ENCODE measurements at places on chromosomes 3 and 15. TPM values are rescaled to one million over a fixed set of nuclear protein-coding genes. Genes with fewer than 3 reads are reported as not detected.

- no peak overlapping the region for H3K27ac ChIP-seq
- no peaks in the 10 kb centered on the region for H3K36me3 ChIP-seq
- no peaks in the 10 kb centered on the region for H3K27me3 ChIP-seq
Observed at GRCh38 chr3:130480736-130481135, 36.2 kb upstream of the COL6A6 start.

Gene FETUB
- 5.8 TPM for polyA plus RNA-seq

- no peaks in the 10 kb centered on the region for H3K4me1 ChIP-seq
- no peaks in the 10 kb centered on the region for H3K27me3 ChIP-seq
- H3K36me3 ChIP-seq: no peaks in the 10 kb centered on the region
- no peak overlapping the region for H3K27ac ChIP-seq
- no peak for DNase-seq
- H3K4me3 ChIP-seq: no peak overlapping the region
Observed at GRCh38 chr3:27573138-27573537, 89.0 kb upstream of the SLC4A7 start.

Gene PCOLCE2
- polyA plus RNA-seq: 5.5 TPM

GRCh38 chr3:196662033-196662432, 22.5 kb downstream of the NRROS start:
- H3K27me3 ChIP-seq: no peaks in the 10 kb centered on the region
- no peaks in the 10 kb centered on the region for H3K36me3 ChIP-seq
- DNase-seq: no peak
- H3K27ac ChIP-seq: no peak overlapping the region

GRCh38 chr15:65939901-65940617, 70.8 kb downstream of the RAB11A start:
- no peak for DNase-seq
- no peak overlapping the region for H3K27ac ChIP-seq
- H3K4me1 ChIP-seq: no peaks in the 10 kb centered on the region
- no peaks in the 10 kb centered on the region for H3K27me3 ChIP-seq
- no peak overlapping the region for H3K4me3 ChIP-seq
- H3K36me3 ChIP-seq: no peaks in the 10 kb centered on the region

GRCh38 chr3:10025205-10026083, 793 bp upstream of the FANCD2 start:
- DNase-seq: no peak
- H3K4me1 ChIP-seq: peaks cover 9% of the 10 kb centered on the region
- no peaks in the 10 kb centered on the region for H3K27me3 ChIP-seq
- H3K36me3 ChIP-seq: no peaks in the 10 kb centered on the region
- H3K4me3 ChIP-seq: peak overlapping the region; percentile 67

DNA sequence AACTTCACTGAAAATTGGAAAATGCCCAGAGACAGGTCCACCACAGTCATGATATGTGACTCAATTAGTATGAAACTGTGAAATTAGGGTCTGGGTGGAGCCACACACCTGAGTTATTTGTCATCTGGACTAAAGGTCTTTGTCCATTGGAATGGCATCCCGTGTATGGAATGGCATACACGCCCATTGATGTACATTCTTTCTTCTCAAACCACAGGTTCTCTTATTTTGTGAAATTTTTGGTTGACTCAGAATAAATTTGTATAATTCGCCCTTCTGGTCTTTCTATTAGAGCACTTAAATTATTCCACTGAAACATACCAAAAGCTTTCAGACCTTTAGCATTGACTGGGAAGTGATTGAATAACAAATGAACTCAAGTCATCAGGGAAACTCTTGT, 66.8 kb upstream of the UBE2E1 start:
- no peaks in the 10 kb centered on the region for H3K36me3 ChIP-seq
- no peak overlapping the region for H3K4me3 ChIP-seq
- DNase-seq: no peak
- peaks cover 21% of the 10 kb centered on the region for H3K4me1 ChIP-seq
- no peak overlapping the region for H3K27ac ChIP-seq

- H3K4me1 ChIP-seq: peaks cover 14% of the 10 kb centered on the region
- H3K27me3 ChIP-seq: no peaks in the 10 kb centered on the region
- no peak overlapping the region for H3K4me3 ChIP-seq
- peak; percentile 73 for DNase-seq
- H3K36me3 ChIP-seq: no peaks in the 10 kb centered on the region
Observed at GRCh38 chr15:64651601-64652191, 123.7 kb downstream of the RBPMS2 start.

DNA sequence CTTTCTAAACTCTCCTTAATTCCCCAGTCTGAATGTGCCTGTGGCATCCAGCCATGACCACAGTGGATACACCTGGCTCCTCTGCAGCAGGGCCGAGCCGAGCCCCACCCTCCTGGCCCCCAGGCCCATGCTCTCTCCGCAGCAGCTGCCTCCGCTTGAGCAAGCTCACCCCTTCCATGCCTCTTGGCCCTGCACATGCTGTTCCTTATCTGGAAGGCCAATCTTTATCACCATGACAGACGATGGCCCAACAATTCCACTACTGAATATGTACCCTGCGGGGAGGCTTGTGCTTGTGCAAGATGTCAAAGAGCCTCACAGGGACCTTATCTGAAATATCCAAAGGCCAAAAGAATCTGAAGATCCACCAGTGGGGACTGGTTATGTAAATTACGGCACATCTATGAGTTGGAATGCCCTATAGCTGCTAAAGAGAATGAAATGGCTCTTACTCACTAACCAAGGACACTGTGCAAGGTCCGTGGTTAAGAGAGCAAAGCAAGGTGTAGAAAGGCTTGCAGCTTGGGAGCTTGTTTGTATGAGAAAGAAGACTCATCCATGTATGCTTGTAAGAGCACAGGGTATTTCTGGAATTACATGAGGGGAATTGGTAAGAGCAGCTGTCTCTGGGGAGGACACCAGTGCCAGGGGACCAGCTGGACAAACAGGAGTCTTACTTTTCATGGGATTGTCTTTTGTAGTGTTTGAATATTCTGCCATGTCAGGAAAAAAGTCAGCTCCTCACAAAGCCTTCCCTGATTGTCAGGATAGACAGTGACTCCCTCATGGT, 55.2 kb downstream of the WNT7A start:
- H3K27ac ChIP-seq: no peak overlapping the region
- DNase-seq: no peak
- H3K27me3 ChIP-seq: no peaks in the 10 kb centered on the region
- no peaks in the 10 kb centered on the region for H3K36me3 ChIP-seq
- H3K4me3 ChIP-seq: no peak overlapping the region
- H3K4me1 ChIP-seq: no peaks in the 10 kb centered on the region

DNA sequence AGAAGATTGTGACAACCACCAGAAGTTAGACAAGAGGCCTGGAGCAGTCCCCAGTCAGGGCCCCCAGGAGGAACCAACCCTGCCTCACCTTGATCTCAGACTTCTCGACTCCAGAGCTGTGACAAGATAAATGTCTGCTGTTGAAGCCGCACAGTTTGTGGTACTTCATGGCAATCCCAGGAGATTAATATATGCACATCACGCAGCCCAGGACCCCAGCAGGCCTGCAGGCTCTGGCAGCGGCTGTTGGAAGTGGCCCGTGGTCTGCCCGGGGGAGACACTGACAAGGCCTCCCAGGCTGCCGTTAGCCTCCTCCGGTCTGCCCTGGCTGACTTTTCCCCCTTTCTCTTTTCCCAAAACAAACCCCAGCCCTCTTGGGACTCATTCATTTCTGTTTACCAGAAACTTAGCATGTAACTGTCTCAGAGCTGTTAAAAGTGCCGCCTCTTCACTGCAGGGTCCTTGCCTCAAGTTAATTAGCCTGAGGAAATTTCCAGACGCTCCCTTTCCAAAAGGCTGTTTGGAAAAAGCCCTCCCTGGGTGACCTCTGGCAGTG, 183.5 kb upstream of the LYSMD4 start:
- H3K27ac ChIP-seq: no peak overlapping the region
- DNase-seq: no peak
- H3K27me3 ChIP-seq: peaks cover 14% of the 10 kb centered on the region
- no peaks in the 10 kb centered on the region for H3K36me3 ChIP-seq
- H3K4me3 ChIP-seq: no peak overlapping the region
- no peaks in the 10 kb centered on the region for H3K4me1 ChIP-seq

GRCh38 chr3:113070072-113070640, 79.4 kb downstream of the GTPBP8 start:
- no peaks in the 10 kb centered on the region for H3K27me3 ChIP-seq
- H3K27ac ChIP-seq: peak overlapping the region; percentile 59

GRCh38 chr3:155560135-155560534, 184.7 kb downstream of the PLCH1 start:
- H3K27me3 ChIP-seq: no peaks in the 10 kb centered on the region
- H3K4me3 ChIP-seq: no peak overlapping the region
- no peak for DNase-seq
- peaks cover 8% of the 10 kb centered on the region for H3K4me1 ChIP-seq
- H3K36me3 ChIP-seq: no peaks in the 10 kb centered on the region
- no peak overlapping the region for H3K27ac ChIP-seq

DNA sequence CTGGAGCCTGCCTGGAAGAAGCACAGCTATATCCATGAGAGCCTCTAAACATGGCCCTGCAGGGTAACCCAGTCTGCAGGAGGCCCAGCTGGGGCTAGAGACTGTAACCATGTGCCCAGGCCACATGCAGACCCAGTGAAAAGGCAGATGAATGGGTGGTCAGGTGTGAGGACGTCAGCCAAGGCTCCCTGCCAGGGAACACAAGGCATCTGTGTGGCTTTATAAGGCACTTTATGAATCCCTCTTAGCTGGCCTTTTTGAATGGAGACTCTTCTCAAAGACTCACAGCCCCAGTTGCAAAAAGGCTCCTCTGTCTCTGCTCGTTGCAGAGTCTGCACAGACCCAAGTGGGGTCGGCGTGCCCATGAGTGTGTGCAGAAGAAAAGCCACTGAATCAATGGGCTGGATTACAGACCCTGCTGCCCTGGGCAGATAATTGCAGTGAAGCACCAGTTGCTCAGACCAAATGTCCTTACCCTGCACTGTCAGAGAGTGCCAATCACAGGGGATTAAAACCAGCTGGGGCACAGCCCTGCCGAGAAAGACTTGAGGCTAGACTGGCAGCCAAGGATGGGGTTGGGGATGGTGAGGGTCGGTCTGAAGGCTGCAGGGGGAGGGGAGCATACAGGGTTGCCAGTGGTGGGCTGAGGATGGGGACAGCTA, 154.2 kb downstream of the RAB11A start:
- H3K4me3 ChIP-seq: no peak overlapping the region
- no peaks in the 10 kb centered on the region for H3K36me3 ChIP-seq

DNA sequence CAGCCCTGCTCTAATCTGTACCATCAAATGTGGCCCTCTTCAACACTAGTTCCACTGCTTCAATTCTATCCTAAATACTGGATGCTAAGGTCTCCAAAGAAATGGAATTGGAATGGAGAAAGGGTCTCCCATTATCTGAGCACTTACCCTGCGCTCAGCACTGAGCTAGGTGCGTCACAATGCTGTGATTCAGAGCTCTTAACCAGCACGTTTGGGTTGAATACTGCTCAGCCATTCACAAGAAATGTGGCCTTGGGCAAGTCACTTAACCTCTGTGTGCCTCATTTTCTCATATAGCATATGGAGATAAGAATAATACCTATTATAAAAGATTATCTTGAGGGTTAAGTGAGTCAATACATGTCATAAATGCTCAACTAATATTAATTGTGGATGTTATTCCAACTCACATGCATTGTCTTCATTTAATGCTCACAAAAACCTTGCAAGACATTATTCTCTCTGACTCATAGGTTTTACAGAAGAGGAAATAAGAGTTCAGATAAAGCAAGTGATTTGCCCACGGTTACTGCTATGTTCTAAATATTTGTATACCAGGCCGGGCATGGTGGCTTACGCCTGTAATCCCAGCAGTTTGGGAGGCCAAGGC, 27.4 kb upstream of the SRGAP3 start:
- no peak for DNase-seq
- no peaks in the 10 kb centered on the region for H3K27me3 ChIP-seq
- no peaks in the 10 kb centered on the region for H3K4me1 ChIP-seq
- H3K36me3 ChIP-seq: no peaks in the 10 kb centered on the region
- H3K27ac ChIP-seq: no peak overlapping the region

GRCh38 chr3:50392101-50392715, 32.9 kb upstream of the TMEM115 start:
- no peaks in the 10 kb centered on the region for H3K4me1 ChIP-seq
- no peak overlapping the region for H3K27ac ChIP-seq
- no peaks in the 10 kb centered on the region for H3K36me3 ChIP-seq
- DNase-seq: no peak
- H3K4me3 ChIP-seq: no peak overlapping the region

GRCh38 chr3:126014252-126014651, 45.3 kb downstream of the ROPN1B start:
- H3K4me3 ChIP-seq: no peak overlapping the region
- H3K27ac ChIP-seq: no peak overlapping the region
- DNase-seq: no peak
- no peaks in the 10 kb centered on the region for H3K27me3 ChIP-seq

- peaks cover 15% of the 10 kb centered on the region for H3K4me1 ChIP-seq
- no peak overlapping the region for H3K27ac ChIP-seq
- no peaks in the 10 kb centered on the region for H3K27me3 ChIP-seq
- no peak for DNase-seq
- no peak overlapping the region for H3K4me3 ChIP-seq
- no peaks in the 10 kb centered on the region for H3K36me3 ChIP-seq
Observed at GRCh38 chr3:71432044-71432975, 151.2 kb downstream of the FOXP1 start.

- no peaks in the 10 kb centered on the region for H3K27me3 ChIP-seq
- peaks cover 5% of the 10 kb centered on the region for H3K4me1 ChIP-seq
- DNase-seq: no peak
- peak overlapping the region; percentile 53 for H3K27ac ChIP-seq
- no peak overlapping the region for H3K4me3 ChIP-seq
- H3K36me3 ChIP-seq: no peaks in the 10 kb centered on the region
Observed at GRCh38 chr3:192929146-192929545, 11.5 kb upstream of the MB21D2 start.

DNA sequence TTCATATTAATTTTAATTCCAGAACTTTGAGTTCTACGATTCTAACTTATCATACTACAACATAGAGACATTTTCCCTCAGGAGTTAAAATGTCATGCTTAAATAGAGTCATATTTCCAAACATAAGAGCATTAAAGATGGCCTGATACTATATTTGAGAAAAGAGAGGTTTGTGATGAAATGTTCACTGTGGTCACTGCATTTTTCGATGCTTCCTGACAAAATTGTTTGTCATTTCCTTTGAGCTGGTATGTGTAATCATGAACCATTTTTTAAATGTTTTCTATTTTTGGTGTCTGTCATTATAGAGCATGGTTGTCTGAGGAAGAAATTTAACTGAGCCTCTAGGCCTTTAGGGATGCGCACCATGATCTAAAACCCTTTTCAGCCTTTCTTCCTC, 721.4 kb upstream of the NR2F2 start:
- H3K27me3 ChIP-seq: no peaks in the 10 kb centered on the region
- H3K36me3 ChIP-seq: no peaks in the 10 kb centered on the region
- DNase-seq: no peak
- no peak overlapping the region for H3K4me3 ChIP-seq
- H3K4me1 ChIP-seq: peaks cover 4% of the 10 kb centered on the region
- no peak overlapping the region for H3K27ac ChIP-seq

- no peak overlapping the region for H3K27ac ChIP-seq
- no peaks in the 10 kb centered on the region for H3K36me3 ChIP-seq
- no peak for DNase-seq
- peaks cover 99% of the 10 kb centered on the region for H3K27me3 ChIP-seq
- peaks cover 29% of the 10 kb centered on the region for H3K4me1 ChIP-seq
Observed at GRCh38 chr3:137771401-137772213, 7.5 kb downstream of the SOX14 start.
